ENCODE measurements at places on chromosomes 12 and 14.

DNA sequence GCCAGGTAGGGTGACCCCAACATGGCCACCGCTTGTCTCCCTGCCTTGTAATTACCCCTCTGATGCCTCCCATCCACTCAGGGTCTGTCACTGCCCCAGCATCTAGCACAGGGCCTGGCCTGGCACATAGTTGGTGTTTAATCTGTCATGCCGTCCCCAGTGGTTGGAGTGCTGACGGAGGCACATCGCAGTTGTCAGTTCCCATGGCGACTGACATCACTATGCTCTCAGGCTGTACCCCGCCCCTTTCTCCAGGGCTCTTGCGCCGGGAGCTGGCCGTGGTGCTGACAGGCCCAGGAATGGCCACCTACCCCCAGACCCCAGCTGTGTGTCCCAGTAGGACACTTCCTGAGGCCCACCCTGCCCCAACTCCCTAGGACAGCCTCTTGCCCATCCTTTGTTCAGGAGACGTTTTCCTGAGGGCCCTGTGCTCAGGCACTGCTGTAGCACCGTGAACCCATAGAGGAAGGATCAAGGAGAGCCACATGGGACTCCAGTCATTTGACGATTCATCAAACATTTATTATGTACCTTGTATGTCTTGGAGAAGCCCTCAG lies 23.0 kb downstream of the FAM222A start:
- DNase-seq = no peak

- no peak for DNase-seq
Observed at GRCh38 chr14:94129758-94130414, 482 bp upstream of the IFI27L2 start.

DNA sequence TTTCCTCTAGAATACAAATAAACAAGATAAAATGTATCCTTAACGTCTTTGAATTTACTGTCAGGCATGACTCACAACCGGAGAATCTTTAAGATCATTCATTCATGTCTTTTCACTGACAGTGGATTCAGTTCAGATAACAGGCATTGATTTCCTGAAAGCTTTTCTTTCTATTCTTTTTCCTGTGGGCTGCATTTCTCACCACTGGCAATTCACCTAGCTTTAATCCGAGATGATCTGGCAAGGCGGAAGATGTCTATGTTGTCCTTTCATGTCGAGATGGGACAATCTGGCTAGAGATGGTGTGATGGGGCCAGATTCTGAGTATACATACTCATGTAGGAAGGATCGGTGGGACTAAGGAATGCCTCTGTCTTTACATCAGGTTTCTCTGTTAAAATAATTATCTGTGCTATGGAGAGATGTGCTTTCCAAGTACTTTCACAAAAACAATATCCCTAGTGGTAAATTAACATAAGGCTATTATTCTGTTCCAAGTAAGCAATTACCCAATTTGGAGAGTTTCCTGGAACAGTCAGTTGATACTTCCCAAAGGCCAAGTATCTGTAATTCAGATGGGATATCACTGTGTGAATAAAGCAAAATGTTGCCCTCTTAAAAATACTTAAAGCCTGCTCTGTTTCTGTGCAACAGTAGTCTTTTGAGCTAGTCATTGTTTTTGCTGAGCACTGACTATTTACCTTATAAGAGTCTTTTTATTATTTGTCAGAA lies 17.8 kb downstream of the ACSS3 start:
- DNase-seq = no peak

DNA sequence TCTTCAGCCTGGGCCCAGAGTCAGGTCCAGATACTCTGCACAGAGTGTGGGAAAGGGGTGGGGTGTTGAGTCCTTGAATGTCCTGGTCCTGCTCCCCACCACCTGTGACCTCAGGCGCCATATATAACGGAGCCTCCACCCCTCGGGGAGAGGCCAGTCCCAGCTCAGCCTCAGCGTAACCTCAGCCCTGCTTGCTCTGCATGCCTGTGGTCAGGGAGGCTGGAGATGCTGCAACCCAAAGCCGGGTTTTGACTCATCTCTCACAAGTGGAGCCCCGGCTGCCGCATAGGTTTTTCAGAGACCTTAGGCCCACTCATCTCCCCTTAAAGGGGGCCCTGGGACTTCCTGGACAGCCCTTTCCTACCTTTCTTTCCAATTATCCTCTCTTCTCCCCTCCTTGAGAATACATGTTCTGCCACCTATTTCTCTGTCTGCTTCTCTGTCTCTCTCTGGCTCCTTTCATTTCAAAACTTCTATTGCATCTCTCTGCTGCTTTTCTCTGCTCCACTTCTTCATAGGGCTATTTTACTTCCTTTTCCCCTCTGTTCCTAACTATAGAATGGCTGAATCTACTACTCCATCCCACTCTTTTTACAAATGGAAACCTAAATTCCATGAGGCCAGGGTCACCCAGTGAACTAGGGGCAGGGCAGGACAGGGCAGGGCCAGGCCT lies 1.2 kb downstream of the ITGB7 start:
- peak; percentile 40 for DNase-seq

- DNase-seq = no peak
Observed at GRCh38 chr14:64563696-64564095, 13.9 kb downstream of the PPP1R36 start.

DNA sequence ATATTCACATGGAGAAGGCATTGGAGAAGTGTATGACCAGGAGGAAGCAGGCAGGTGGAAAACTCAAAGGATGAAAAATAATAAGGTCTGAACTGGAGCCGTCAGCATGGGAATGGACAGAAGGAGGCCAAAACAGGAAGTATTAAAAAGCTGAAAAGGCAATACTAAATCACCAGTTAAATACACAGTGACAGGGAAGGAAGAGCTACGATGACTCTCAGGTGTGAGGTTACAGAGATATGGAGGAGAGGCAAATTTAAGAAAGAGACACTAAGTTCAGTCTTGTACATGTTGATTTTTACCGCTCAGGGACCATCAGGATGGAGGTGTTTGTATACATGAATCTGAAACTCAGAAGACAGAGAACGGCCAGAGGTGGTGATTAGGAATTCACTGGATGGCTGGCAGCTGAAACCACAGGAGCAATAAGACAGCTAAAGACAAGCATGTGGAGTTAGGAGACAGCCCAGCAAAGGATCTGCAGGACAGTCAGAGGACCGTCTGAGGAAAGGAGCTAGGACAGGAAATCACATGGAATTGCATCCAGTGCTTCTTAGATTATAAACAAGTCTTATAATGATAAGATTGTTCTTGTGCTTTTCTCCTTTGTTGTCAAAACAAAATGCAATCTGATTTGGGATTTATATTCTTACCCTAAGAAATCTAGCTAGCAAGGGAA lies 33.9 kb upstream of the CDKN3 start:
- no peak for DNase-seq

DNA sequence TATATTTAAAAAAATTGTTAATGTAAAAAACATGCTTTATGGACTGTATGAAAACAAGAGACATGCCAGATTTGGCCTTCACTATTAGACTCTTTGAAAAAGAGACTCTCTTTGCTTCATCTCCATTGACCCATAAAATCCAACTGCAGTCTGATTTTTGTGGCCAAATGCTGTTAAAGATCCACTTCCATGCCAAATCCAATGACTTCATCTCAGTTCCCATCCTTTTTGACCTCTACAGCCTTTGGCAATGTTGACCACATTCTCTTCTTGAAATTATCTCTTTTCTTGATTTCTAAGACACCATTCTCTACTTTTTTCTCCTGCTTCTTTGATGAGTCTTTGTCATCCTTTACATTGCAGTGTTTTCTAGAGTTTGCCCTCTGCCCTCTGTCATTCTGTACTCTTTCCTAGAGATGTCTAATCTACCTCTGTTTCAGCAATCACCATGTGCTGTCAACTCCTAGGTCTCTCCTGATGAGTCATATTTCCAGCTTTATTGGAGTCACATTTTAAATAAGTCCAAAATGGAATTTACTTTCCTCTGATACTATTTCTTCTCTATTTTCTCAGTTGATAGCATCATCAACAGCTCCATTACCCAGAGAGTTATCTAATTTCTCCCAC lies 2.4 kb downstream of the TMPRSS12 start:
- DNase-seq = no peak

DNA sequence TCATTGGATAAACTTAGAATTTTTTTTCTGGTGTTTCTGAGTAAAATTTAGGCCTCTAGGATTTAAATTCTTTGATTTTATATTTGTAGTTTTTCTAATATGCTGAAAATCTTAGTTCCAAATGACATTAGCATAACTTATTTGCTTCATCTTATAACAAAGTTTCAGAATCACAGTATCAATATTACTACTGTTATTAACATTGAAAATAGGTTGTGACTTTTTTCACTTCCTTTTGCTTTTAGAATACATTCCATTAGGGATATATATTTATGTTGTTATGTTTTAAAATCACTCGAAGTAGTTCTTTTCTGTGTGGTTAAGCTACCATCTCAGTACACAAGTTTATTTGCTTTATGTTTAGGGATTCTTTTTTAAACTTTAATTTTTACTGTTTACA lies 12.8 kb downstream of the RAB3IP start:
- no peak for DNase-seq

DNA sequence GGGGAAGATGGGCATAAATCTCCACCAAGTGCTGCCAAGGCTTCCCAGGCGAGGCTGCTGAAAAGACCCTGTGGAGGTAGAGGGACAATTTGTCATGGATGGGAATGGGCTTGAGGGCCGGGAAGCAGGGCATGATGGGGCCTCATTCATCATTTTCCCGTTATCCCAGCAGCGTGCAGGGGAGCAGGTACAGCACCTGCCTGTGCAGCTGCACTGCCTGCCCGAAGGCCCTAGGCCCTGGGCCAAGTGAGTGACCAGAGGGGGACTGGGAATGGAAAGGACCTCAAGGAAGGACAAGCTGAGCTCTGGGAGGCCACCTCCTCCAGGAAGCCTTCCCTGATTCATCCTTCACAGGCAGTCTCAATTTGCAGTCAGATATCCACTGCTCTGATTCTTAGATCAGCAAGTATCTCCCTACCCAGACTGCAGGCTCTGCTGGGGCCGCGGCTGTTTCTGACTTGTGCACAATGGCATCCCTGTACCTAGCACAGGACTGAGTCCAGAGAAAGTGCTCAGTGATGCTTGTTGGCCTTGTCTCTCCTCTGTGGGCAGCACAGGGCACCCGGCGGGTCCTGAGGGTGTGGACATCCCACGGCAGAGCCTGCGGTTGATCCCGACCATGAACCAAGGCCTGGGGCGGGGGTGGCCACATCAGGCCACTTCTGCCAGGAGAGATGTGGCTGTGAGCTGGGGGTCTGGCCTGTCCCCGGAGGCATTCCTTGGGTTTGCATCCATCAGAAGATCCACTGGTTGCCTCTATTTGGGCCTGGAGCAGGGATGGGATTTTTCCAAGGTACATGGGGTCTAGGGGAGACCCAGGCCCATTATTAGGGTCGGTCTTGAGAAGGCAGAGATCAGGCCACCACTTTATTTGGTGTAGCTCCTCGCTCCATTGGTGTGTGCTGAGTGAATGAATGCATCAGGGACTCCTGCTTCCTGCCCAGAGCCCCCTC lies 167.3 kb upstream of the RTL1 start:
- DNase-seq = no peak

GRCh38 chr14:22268875-22269274 lies 320.1 kb downstream of the DAD1 start:
- DNase-seq = no peak

DNA sequence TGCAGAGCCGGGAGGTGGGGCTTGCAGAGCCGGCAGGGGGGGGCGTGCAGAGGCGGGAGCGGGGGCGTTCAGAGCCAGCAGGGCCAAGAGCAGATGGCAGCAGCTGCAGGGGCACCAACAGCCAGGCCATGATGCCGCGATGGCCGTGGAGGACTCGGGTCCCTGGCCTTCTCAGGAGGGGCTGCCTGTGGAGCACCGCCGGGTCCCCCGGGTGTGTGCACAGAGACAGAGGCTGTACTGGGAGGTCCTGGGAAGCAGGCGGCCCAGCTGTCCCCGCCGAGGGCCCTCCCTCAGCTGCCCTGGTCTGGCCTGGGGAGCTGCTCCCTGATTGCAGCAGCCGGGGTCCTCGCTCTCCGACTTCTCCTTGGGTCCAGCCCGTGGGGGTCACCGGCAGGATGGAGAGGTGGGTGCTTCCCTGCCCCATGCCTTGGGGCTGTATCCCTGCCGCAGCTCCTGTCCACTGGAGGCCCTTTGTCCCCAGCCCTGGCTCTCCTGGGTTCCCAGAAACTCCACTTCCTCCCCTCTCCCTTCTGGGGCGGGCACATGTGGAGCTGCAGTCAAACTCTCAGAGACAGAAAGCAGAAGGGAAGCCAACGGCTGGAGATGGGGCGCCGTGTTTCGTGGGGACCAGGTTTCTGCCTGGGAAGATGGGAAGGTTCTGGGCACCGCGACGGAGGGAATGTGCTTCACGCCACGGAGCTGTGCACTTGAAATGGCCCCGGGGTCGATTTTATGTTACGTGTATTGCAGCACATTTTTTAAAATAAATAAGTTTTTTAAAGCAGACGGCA lies 75.8 kb upstream of the GALNT9 start:
- DNase-seq = no peak

DNA sequence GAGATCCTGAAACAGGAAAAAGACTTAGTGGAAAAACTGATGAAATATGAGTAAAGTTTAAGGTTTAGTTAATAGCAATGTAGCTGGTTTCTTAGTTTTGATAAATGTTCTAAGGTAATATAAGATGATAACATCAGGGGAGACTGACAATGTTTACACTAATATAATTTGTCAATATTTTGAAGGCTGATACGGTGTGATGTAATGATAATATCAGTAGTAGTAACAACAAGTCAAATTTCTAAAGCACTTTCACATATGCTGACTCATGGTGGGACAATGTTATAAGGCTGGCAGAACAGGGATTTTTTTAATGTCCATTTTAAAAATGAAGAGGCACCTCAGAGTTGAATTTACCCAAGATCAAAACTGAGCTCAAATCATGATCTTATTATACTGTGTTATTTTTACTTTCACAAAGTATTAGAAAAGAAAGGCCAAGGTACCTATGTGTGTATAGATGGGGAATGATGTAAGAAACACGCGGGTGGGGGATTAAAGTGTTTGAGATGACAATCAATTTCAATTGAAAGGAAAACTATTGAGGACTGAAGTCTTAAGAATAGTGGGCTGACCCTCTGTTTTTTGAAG lies 2.4 kb upstream of the FLRT2 start:
- no peak for DNase-seq

DNA sequence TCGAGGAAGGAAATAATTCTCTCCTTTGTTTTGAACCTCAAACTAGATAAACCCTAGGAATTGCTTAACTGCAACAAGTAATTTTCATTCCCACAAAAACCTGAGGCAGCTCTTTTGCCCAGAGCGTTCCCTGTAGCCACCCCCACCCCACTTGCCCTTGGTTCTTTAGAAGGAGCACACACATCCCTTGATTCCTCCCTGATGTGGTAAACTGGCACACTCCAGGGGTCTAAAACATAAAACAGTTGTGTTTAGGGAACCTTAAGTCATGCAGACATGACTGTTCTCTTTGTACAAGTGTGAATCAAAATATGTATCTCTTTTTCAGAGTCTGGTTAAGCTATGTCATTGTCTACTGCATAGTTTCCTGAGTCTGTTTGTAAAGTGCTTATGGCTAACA lies 14.0 kb downstream of the MAPK1IP1L start:
- no peak for DNase-seq

- DNase-seq = no peak
Observed at GRCh38 chr12:56387152-56387736, 24.6 kb upstream of the APOF start.

GRCh38 chr14:54451961-54452360 lies 10.8 kb upstream of the CNIH1 start:
- no peak for DNase-seq

GRCh38 chr14:64573109-64573508 lies 23.3 kb downstream of the PPP1R36 start:
- DNase-seq = no peak

- DNase-seq = no peak
Observed at GRCh38 chr12:5746917-5747316, 198.1 kb downstream of the ANO2 start.

GRCh38 chr14:23162800-23163199 lies 20.7 kb downstream of the SLC7A8 start:
- DNase-seq = no peak

Measured in stimulated activated CD4-positive, alpha-beta T cell treated with anti-CD3 and anti-CD28 coated beads, TNF-alpha, amount 100 ng/mL, for 24 hours (primary cell).